ENCODE measurements at places on chromosomes 5 and 9.

DNA sequence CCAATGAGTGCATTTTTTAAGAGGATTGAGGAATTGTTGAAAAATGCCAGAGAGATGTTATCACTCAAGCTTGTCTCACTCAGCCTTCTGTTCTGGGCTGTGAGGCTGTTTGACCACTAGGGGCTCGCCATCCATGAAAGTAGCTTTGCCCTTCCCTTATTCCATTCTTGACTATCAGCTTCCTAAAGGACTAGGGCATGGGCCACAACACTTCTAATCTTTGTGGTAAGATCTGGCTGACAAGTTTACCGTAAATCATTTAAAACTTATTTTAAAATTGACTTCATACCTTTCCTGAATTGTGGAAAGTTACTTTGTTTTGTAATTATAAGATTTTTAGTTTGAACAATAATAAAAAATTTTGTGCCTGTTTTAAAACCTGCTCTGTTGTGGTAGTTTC is 49.5 kb downstream of the TJP2 start:
- H3K4me1 ChIP-seq: no peaks in the 10 kb centered on the region
- peaks cover 35% of the 10 kb centered on the region for H3K36me3 ChIP-seq
- DNase-seq: peak; percentile 79
- H3K27me3 ChIP-seq: no peaks in the 10 kb centered on the region
- no peak overlapping the region for H3K27ac ChIP-seq

- H3K27ac ChIP-seq: no peak overlapping the region
- no peaks in the 10 kb centered on the region for H3K4me1 ChIP-seq
- no peak overlapping the region for H3K4me3 ChIP-seq
- no peaks in the 10 kb centered on the region for H3K27me3 ChIP-seq
- DNase-seq: no peak
- no peaks in the 10 kb centered on the region for H3K36me3 ChIP-seq
Observed at GRCh38 chr5:169176709-169177694, 123.9 kb downstream of the SLIT3 start.

DNA sequence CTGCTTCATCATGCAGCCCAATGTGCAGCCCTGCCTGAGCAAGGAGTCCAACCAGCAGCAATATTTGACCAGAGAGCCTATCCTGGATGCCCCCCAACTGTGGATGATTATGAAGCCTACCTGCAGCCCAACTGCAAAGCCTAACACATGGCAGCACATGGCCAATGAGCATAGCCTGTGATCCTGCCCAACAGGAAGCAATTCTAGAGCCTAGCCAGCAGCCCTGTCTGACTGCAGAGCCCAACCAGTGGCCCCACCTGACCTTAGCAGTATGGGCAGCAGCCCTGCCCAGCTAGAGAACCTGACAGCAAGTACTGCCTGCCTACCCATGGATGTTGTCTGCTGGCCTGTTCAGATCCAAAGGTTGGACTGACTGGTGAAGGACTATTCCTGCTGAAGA is 97.3 kb upstream of the SH3GL2 start:
- no peaks in the 10 kb centered on the region for H3K36me3 ChIP-seq
- no peaks in the 10 kb centered on the region for H3K27me3 ChIP-seq
- H3K4me3 ChIP-seq: no peak overlapping the region
- H3K4me1 ChIP-seq: no peaks in the 10 kb centered on the region
- H3K27ac ChIP-seq: no peak overlapping the region
- DNase-seq: peak; percentile 31

DNA sequence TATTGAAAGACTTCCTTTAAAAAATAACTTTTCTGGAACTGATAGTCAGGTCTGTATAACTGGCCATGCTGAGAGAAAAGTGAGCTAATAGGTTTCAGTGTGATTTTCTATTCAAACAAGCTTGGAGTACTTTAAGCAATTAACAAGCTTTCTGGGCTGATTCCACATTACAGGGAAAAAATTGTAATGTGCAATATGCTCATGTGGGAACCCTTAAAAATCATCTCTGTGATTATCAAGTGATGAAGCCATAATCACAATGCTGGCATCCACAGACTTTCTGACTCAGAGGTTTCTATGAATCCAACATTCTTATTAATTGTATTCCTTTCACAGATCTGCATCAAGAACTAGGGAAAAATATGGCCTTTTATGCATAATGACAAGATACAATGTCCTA is 212.2 kb upstream of the ACO1 start:
- no peak for DNase-seq
- H3K36me3 ChIP-seq: peaks cover 2% of the 10 kb centered on the region
- H3K27ac ChIP-seq: no peak overlapping the region
- H3K27me3 ChIP-seq: no peaks in the 10 kb centered on the region

DNA sequence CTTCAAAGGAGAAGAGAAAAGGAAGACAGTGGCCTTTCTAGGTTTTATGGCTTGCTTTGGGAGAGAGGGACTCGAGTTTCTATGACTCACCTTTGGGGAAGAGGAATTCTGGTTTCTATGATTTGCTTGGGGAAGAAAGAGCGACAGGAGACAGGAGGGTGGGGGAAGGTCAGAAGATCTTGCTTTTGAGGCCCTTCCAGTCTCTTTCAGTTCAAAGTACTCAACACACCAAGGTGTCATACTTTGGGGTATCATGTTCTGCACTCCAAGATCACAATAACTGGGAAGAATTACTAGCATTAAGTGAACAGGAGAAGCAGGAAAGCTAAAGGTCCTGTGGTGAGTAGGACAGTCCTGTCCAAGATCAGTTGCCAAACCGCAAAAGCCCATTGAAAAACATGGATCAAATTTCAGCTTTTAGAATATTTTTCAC is 324.5 kb downstream of the ARHGEF28 start:
- H3K36me3 ChIP-seq: no peaks in the 10 kb centered on the region
- H3K4me3 ChIP-seq: no peak overlapping the region
- no peaks in the 10 kb centered on the region for H3K4me1 ChIP-seq
- no peaks in the 10 kb centered on the region for H3K27me3 ChIP-seq
- no peak overlapping the region for H3K27ac ChIP-seq
- DNase-seq: no peak

- H3K4me3 ChIP-seq: no peak overlapping the region
- no peak overlapping the region for H3K27ac ChIP-seq
- H3K4me1 ChIP-seq: no peaks in the 10 kb centered on the region
- no peak for DNase-seq
- no peaks in the 10 kb centered on the region for H3K36me3 ChIP-seq
- H3K27me3 ChIP-seq: no peaks in the 10 kb centered on the region
Observed at GRCh38 chr5:98954392-98955028, 25.7 kb upstream of the CHD1 start.

DNA sequence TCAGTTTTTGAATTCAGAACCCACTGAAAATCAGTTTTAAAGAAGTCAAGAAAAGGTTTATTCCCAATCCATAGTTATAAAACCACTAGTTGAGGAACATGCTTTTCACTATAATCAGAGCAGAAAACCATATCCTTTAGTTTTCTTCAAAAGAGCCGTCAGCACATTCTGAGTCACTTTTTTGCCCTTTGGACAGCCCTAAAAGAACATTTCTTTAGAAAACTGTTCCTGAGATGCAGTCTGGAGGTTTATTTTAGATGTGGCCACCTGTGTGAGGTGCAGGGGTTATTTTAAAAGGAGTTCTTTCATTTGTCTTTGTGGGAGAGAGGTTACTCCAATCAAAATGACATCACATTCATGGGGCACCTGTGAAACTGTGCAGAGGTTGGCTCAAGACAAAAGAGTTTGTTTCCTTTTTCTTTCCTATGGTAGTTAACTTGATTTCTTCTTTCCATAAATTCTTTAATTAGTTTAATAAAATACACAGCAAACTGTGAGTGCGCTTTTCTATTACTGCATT is 221.6 kb upstream of the RPS23 start:
- no peak overlapping the region for H3K4me3 ChIP-seq
- no peak overlapping the region for H3K27ac ChIP-seq
- H3K4me1 ChIP-seq: no peaks in the 10 kb centered on the region
- H3K36me3 ChIP-seq: no peaks in the 10 kb centered on the region

DNA sequence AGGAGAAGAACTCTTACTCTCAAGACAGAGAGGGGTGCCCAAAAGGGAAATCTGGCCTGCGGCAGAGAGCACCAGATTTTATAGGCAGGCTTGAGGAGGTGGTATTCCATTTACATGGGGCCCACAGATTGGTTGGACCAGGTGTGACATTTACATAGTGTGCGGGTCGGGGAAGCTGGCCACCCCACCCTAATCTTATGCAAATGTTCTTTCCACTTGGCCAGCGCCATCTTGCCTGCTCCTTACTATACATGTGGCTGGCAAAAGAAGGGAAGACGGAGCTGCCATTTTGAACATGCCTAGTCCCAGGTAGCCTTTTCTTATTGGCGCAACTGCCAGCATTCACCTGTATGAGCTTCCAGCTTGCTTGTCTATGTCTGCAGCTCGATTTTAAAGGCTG is 34.8 kb downstream of the PLEKHG4B start:
- no peak overlapping the region for H3K4me3 ChIP-seq
- no peak overlapping the region for H3K27ac ChIP-seq
- DNase-seq: peak; percentile 76
- H3K27me3 ChIP-seq: no peaks in the 10 kb centered on the region
- peaks cover 74% of the 10 kb centered on the region for H3K36me3 ChIP-seq

DNA sequence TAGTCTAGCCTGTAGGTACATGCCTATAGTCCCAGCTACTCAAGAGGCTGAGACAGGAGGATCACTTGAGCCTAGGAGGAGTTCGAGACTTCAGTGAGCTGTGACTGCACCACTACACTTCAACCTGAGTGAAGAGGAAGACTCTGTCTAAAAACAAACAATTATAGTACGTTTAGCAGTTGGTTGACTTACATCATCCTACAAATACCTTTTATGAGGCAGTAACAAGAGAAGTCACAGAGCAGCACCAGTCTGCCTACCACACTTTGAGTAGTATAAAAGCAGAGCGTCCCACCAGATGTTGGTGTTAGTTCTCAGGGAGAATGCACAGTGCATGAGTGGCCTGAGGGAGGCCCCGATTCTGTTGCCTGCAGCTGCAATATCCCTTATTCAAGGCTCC is 16.1 kb downstream of the ZFR start:
- peaks cover 43% of the 10 kb centered on the region for H3K36me3 ChIP-seq
- no peak for DNase-seq
- H3K27ac ChIP-seq: no peak overlapping the region
- no peak overlapping the region for H3K4me3 ChIP-seq
- no peaks in the 10 kb centered on the region for H3K27me3 ChIP-seq

DNA sequence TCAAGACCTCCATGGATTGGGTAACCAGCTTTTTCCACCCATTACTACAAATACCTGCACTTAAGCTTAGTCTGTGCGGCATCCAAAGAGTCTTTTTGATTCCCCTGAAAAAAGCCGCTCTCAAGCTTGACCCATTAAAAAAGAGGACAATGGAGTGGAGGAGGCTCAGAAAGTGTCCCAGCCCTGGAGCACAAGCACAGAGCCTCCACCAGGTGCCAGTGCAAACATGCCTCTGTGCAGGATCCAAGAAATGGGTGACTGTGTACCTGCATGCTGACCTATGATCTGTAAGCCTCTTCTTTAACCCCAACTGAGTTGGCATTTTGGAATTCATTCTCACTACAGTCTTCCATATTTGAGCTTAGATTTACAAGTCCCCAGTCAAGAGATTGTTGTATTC is 168.3 kb upstream of the TLE4 start:
- no peak overlapping the region for H3K4me3 ChIP-seq
- no peak for DNase-seq
- no peak overlapping the region for H3K27ac ChIP-seq
- H3K36me3 ChIP-seq: no peaks in the 10 kb centered on the region

GRCh38 chr5:8601831-8602354 is 732.9 kb downstream of the MTRR start:
- H3K4me3 ChIP-seq: no peak overlapping the region
- H3K27me3 ChIP-seq: no peaks in the 10 kb centered on the region
- no peaks in the 10 kb centered on the region for H3K4me1 ChIP-seq
- no peak overlapping the region for H3K27ac ChIP-seq
- H3K36me3 ChIP-seq: no peaks in the 10 kb centered on the region

DNA sequence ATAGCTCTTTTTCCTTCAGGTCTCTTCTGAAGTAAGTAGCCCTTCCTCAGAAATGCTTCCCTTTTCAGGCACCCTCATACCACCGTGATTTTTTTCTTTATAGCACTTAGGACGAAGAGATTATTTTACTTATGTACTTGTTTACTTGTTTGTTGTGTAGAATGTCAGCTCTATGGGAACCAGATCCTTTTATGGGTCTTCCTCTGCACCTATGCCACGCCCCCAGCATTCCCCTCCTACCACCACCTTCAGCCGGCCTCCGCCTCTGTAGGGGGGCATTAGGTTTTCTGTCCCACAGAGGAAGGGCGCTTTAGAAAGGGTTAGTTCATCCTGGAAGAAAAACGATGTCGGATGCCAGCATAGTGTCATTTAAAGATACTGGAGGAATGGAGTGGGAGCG is 1.8 kb downstream of the CDKN2B-AS1 start:
- no peak overlapping the region for H3K27ac ChIP-seq
- DNase-seq: peak; percentile 71
- H3K36me3 ChIP-seq: no peaks in the 10 kb centered on the region
- peaks cover 26% of the 10 kb centered on the region for H3K27me3 ChIP-seq
- peaks cover 3% of the 10 kb centered on the region for H3K4me1 ChIP-seq
- H3K4me3 ChIP-seq: peak overlapping the region; percentile 82

DNA sequence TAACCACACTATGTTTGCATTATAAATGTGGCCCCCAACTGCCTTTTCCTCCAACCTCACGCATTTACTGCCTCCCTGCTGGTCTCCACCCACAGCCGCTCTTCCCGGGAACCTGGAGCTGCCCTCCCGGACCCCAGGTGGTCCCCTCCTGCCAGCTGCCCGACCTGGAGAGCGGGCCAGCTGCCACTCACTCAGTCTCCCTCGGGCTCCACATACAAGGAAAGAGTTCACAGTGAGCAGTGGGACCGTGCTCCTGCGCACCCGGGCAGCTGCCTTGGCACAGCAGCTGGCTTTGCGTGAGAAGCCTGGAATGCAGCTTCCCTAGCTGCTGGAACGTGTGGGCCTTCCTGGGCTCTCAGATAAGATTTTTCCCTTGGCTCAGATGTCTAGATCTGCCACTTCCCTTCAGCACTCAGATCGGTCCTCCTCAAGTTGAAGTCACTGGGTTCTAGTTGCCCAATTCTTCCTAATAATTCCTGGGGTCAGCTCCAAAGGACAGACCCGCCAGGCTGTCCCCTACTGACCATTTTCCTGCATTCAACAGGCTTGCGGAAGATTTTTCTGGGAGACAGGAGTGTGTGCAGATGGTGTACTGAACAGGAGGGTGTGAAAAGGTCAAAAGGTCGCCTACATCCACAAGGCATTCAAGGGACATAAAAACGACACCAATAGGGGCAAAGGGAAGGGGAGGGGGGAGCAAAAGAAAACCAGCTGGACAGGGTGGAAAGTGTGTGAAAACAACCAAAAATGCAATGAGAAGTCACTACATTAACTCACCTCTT is 69.1 kb downstream of the MYO10 start:
- H3K27me3 ChIP-seq: no peaks in the 10 kb centered on the region
- H3K4me1 ChIP-seq: peaks cover 27% of the 10 kb centered on the region
- DNase-seq: peak; percentile 47
- no peak overlapping the region for H3K27ac ChIP-seq
- H3K4me3 ChIP-seq: peak overlapping the region; percentile 29
